ENCODE measurements at places on chromosomes 13 and 19.

DNA sequence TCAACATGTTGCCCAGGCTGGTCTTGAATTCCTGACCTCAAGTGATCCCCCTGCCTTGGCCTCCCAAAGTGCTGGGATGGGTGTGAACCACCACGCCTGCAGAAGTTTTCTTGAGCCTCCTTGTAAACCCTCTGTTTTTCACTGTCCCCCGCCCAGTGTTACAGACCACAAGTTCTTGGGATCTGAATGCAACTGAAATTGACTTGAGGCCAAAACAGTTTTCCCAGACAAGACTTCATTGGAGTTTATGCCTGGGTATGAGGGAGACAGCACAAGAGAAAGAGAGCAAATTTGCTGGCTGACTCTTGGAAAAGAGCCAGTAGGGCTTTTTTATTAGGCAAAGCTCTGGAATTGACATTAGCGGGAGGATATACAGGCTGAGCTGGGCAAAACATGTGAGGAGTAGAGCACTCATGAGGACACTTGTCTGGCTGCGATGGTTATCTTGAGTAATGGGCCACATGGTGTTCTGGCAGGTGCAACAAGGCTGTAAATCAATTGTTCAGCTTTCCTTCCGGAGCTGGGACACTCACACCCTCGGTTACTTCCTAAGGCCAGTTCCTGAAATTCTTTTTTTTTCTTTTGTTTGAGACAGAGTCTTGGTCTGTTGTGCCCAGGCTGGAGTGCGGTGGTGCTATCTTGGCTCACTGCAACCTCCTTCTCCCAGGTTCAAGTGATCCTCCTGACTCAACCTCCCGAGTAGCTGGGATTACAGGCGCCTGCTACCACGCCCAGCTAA is 12.7 kb upstream of the HNRNPL start:
- DNase-seq = no peak

DNA sequence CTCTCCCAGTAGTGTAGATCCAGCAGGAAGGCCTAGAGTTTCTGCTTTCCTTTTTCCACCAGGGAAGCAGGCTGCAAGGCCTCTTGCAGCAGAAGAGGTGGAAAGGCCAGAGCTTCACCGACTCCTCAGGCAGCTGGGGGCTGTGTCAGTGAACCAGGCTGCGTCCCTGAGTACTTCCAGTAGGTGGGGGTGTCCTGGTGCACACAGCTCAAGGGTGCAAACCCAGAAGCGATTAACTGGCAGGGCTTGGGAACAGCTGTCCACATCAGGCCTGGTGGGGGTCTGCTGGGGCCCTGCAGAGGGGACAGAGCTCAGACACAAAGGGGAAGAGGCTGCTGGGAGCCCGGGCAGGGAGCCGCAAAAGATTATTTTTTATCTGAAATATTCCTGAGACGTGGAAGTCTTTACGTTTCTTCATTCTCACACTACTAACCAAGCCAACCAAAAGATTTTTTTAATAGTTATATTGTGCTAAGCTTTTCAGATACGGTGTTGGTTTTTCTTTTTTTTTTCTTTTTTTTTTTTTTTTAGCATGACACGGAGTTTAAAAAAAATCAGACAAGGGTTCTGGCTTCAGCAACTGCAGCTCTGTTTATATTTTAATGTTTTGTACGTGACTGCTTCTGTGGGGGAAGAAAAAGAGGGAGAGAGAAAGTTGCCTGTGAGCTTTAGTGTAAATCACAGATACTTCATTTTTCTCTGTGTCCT is 11.0 kb downstream of the TSHZ3 start:
- no peak for DNase-seq

- peak; percentile 44 for DNase-seq
Observed at GRCh38 chr13:99320693-99321481, 13.7 kb upstream of the GPR183 start.

GRCh38 chr13:48260970-48261369 is 28.0 kb downstream of the ITM2B start:
- no peak for DNase-seq

- no peak for DNase-seq
Observed at GRCh38 chr19:47152205-47152604, 21.6 kb downstream of the SAE1 start.

DNA sequence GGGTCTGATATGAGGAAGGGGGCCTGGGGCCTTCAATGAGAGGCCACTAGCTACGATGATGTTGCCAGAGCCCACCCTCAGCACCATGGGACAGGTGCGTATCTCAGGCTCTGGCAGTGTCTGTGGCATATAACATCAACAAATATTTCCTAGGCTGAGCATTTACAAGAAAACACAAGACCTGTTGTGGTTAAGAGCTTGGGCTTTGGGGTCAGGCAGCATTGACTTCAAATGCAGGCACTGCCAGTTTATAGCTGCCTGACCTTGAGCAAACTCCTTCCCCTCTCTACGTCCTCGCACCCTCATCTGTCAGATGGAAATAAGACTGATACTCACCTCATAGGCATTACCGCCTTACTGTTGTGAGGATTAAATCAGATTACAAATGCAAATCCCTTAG is 156.0 kb downstream of the KATNAL1 start:
- no peak for DNase-seq

All from AG04450 (cell line).